ENCODE measurements at places on chromosomes 3 and 15.
A peak's percentile ranks its signal among the peaks of the same experiment; 100 is the strongest.

DNA sequence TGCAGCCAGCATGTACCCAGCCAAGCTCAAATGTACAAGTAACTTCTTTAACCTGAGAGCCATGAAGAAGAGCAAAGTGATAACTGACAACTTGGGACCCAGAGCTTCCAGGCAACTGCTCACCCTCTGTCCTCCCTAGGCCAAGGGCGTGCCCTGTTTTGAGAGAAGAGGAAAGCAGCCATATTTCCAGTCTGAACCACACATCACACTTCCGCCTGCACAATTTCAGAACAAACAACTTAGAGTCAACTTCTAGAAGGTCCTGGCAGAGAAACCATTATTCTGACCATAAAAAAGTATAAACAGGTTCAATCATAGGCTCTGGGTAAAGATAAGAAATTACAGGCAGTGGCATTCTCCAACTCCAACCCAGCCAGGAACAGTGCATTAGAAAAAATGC, 50.1 kb downstream of the ITGB5 start:
- no peak for DNase-seq

- DNase-seq = no peak
Observed at GRCh38 chr3:196741249-196741889, 1.7 kb downstream of the PAK2 start.

- DNase-seq = no peak
Observed at GRCh38 chr15:38130740-38131498, 121.7 kb upstream of the SPRED1 start.

DNA sequence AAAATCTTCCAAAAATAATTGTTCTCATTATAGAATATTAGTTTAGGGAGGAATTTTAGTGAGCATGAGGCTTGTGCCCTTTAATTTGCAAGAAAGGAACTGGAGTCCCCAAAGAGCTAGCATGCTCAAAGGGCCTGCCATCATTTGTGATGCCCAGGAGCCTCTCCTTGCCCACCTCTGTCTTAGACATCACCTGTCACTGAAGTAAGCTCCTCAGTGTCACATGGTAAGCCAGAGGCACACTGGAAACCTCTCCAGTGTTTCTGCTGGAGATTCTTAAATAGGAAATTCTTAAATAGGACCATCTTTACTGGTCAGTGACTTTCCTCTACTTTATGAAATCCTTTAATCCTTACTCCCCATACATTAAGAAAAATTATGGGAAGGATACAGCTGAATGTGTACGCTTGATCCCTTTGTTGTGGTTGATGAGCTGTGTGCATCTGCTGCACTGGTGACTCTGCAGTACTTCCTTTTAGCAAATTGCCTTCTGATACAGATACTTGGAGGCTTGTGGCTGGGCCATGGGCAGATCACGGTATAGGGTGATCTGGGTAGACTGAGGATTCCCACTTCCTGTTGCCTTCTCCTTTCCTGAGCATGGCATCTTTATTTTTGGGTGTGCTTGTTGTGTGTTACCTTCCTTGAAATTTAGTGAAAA, 197.4 kb downstream of the KLHL25 start:
- no peak for DNase-seq

- no peak for DNase-seq
Observed at GRCh38 chr3:170632780-170633179, 46.9 kb upstream of the SLC7A14 start.

GRCh38 chr3:135740211-135740610, 225.3 kb upstream of the PPP2R3A start:
- DNase-seq = no peak

GRCh38 chr15:91469632-91470567, 369.8 kb downstream of the SV2B start:
- peak; percentile 36 for DNase-seq

DNA sequence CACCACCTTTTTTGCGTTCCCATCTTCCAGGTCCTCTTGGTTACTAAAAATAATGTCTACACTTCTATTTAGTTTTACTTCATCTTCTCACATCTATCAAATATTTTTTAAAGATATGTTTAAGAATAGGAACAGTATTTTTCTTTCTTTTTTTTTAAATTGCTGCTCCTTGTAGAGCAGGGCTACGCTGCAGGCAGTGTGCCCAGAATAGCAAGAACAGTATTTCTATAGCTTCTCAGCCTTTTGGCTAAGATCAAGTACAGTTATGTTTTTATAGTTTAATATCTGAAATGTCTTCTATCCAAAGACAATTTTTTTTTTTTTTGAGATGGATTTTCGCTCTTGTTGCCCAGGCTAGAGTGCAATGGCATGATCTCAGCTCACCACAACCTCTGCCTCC, 73.0 kb downstream of the MYO9A start:
- DNase-seq = no peak

- peak; percentile 51 for DNase-seq
Observed at GRCh38 chr3:58474348-58474911, 17.5 kb upstream of the KCTD6 start.

DNA sequence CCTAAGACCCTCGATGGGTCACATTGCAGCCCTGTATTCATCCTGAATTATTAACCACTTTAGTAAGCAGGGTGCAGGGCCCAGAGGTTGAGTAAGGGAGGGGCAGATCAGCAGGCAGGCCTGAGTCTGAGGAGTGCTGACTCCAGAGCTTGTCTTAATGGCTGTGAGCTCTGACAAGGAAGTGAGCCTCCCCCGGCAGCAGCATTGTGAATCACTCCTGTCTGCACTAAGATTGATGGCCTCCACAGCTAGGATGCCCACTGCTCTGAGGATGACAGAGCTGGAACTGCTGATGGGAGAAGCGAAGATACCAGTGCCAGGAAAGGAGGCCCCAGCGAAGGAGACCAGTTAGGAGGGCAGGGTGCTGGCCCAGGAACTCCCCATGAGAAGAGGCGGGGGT, 46.5 kb upstream of the CCDC174 start:
- DNase-seq = no peak

- no peak for DNase-seq
Observed at GRCh38 chr3:110149763-110150162, 812.4 kb upstream of the DPPA4 start.

DNA sequence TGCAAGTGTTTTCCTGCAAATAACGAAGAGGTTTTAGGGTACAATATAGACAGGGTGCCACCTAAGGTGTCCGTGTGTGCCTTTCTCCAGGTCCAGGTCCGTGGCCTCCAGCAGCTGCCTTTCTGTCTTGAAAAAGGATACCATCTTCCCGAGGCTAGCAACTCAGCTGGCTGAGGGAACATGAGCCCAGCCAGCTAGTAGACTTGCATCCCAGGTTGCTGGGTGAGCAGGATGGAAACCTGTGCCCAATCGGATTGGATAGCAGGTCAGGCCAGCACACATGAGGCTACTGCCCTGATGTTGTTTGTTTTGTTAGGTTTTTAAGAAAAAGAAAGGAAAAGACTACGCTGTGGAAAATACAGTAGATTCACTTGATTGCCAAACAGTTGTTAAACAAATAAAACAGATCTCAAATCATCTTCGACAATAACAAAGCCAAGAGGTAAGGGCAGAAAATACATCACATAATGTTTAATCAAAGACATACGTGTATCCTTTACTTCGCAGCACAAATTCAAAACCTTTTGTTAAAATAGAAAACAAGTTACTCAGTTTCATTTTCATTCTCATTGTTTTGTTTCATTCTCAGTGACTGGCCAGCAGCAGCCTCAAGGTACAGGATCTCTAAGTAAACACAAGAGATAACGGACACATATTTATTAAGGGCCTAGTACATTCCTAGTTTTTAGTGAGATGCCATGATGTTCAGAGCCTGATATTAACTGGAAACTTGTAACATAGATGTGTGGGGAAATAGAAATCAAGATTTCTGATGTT, 661.2 kb upstream of the NR2F2 start:
- DNase-seq = no peak

DNA sequence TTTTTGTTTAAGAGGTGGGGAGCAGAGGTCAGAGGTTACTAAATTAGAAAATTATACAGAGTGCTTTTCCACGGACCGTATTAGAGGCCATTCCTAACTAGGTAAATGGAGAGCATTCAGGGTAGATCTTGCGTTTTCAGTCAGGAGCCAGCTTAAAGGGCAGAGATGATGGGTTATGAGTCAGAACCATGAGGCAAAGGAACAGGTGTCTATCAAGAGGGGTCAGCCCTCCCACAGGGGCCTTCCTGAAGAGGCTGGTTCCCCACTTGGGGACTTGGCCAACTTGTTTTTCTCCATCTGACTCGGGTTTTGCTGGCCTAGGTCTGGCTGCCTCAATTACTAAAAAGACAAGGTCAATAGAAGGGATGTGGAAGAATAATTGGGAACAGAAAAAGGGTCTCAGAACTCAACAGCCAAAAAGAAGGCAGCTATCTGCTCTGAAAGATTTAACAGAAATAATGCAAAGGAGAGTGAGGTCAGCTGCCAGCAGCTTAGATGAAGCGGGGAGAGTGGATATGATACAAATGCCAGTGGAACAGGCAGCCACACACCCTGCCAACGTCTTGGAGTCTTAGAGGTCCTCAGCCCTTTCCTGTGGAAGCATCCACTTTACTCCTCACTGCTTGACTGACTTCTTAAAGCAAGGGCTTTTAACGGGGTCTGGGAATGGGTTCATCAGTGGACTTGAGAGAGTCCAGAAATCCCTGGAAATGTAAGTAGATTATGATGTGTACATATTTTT, 17.6 kb downstream of the MTMR14 start:
- no peak for DNase-seq

DNA sequence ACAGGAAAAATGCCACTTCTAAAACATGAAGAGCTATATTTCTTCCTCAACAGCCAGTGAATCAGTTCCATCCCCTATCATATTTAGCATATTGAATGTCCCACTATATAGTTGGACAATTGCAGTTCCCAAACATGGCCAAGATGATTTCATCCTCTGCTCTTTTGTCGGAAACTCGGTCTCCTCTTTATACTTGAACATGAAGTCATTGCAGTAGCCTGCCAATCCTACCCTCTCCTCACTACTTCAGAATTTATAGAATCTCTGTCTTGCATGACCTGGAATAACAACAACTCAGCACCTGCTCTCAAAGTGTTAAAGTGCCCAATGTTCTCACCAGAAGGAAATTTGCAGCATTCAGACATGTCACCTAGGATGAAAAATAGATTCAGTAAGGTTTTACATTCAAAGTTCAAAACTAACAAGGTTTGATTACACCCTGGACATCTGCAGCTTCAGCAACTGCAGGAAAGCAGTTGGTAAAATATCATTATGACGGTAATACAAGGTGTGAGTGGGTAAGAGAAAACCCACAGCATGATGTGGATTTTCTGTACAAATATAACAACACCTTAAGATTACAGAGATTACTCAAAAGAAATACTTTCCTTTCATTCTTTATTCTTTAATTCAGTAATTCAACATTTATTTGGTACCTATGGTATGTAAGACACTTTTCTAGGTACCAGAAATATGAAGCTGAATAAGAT, 52.5 kb downstream of the TP63 start:
- no peak for DNase-seq

DNA sequence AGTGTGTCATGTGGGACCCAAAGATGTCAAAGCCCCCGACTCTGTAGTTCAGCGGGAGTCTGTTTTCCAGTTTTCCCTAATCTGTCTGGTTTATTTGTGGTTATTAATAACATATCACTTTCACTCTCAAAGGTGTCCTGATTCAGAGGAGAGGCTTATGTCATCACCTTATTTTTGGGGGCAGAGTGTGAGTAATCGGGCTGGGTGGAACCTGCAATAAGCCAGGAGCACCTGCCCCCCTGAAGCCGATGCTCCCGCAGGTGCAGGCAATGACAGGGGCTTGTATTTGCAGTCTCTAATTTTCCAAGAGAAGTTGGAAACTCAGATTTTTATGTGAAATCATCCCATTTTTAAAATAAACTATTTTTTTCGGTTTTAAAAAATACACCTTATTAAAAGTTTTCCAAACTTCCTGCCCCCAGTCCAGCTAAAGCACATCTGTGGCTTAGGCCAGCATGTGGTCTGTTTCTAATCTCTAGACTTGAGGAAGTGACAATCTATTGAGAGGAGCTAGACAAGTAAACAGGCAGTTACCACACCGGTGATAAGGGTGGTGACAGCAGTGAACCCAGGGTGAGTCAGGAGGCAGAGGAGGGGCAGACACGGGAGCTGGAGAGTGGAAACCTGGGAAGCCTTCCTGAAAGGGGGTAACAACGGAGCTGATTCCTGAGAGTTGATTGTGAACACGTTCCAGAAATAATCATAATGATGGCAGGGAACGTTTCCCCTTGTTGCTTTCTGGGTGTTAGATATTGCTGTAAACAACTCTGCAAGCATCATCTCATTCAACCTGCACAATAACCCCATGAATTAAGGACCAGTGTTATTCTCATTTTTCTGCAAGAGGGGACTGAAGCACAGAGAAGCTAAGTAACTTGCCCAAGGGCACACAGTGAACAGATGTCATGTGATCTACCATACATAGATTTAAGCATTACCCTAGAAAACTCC, 37.2 kb downstream of the BHLHE40 start:
- no peak for DNase-seq

- DNase-seq = no peak
Observed at GRCh38 chr3:52094571-52095485, 38.5 kb upstream of the DUSP7 start.

DNA sequence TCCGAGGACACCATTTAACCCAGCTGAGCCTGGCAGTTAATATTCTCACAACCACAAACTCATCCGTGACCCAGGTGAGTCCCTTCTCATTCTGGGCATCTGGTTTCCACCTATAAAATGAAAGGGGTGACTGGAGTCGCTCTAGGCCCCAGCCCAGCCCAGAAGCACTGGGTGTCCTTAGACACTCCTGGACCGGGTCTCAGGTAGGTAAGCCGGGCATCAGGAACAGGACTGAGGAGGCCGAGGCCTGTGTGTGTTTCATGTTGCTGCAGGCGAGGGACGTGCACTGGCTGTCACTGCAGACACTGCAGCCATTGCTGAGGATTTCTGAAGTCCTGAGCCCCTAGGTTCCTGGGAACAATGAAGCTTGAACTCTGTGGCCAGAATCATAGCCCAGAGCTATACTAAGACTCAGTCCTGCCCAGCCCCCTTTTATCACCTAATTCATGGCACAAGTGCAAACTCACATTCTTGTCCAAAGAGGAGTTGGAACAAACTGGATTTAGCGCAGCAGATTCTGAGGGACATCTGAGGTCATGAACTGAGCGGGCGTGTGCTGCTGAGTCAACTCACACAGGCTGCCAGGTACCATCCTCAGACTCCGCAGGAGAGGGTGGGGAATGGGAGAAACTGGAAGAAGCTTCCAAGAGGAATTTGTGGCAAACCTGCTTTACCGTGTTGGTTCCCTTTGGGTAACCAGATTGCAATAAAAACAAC, 184.9 kb downstream of the FAM43A start:
- DNase-seq = no peak

DNA sequence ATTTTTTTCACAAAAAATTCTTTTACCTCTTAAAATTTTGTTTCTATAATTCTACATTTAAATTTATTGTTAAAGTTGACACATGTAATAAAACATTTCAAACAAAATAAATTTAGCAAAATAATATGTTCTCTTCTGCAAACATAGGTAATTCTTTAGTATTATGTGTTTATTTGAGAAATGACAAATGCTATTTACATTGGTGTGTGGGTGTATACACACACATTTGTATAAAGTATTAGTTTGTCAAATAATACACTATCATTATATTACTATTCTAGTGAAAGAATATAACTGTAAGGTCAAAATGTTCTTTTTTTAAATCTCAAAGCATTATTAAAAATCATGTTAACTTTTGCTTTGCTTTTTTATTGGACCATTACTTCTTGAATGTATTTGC, 1370.6 kb downstream of the SI start:
- DNase-seq = no peak
